Activated CD4-positive, alpha-beta T cell treated with anti-CD3 and anti-CD28 coated beads, Interleukin-2, amount 10 ng/mL, durations not matched to agents 24 days and 14 days (primary cell): ENCODE measurements at places on chromosomes 12 and 14.

DNA sequence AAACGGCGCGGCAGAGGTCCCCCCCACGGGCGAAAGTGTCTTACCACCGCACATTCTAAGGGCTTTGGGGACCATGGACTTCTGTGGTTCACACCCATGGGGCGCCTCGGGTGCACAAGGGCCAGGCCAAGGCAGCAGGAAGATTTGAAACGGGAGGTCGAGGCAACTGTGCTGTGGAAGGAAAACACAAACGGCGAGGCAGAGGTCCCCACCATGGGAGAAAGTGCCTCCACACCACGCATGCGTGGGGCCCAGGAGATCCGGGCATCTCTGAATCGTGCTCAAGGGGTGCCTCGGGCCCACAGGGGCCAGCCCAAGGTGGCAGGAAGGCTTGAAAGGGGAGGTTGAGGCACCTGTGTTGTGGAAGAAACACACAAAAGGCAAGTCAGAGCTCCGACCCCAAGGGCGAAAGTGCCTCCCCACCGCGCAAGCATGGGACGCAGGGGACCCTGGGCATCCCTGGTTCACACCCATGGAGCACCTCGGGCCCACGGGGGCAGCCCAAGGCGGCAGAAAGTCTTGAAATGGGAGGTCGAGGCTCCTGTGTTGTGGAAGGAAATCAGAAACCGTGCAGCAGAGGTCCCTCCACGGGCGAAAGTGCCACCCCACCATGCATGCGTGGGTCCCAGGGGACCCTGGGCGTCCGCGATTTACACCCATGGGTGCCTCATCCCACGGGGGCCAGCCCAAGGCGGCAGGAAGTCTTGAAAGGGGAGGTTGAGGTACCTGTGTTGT is 371.0 kb downstream of the ALG10 start:
- no peaks in the 10 kb centered on the region for H3K27me3 ChIP-seq
- H3K4me3 ChIP-seq = no peak overlapping the region
- H3K4me1 ChIP-seq = no peaks in the 10 kb centered on the region
- no peaks in the 10 kb centered on the region for H3K36me3 ChIP-seq
- DNase-seq = no peak

GRCh38 chr12:129610601-129611120 is 293.2 kb downstream of the TMEM132D start:
- H3K27ac ChIP-seq = no peak overlapping the region
- no peaks in the 10 kb centered on the region for H3K36me3 ChIP-seq
- no peak for DNase-seq
- H3K4me1 ChIP-seq = no peaks in the 10 kb centered on the region

DNA sequence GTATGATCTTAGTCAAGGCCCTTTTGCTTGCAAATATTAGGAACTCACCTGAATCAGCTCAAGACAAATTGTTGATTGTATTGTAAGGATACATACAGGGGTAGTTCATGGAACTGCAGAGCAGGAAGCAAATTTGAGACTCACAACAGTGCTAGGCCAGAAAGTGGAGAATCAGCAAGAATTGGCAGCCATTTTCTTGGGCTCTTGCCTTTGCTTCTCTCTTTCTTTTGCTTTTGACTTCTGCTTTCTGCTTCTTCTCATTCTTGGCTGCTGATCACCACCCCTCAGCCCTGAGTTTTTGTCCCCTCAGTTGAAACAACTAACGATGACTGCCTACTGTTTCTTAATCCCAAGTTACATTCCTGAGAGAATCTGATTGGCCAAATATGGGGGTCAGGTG is 34.8 kb downstream of the KCNK13 start:
- H3K4me3 ChIP-seq = no peak overlapping the region
- no peaks in the 10 kb centered on the region for H3K27me3 ChIP-seq
- peaks cover 4% of the 10 kb centered on the region for H3K36me3 ChIP-seq
- DNase-seq = no peak

DNA sequence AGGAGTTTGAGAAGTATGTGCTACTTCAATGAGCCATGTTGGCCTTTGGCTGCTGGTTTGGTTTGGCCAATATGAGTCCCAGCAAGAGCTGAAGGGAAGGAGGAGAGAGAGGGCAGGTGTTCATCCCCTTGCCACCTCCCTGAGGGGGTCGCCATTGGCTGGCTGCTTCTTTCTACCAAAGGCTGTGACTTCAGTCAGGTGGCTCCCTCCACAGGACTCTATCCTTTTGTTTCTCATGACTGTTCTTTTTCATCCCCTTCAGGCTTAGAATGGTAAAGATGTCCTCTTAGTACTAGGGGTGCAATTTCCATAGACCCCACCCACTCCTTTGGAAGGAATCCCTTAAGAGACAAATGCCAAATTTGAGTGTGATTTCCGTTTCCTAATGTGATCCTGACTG is 31.2 kb upstream of the OTOGL start:
- no peaks in the 10 kb centered on the region for H3K36me3 ChIP-seq
- no peak overlapping the region for H3K27ac ChIP-seq
- H3K4me1 ChIP-seq = no peaks in the 10 kb centered on the region

DNA sequence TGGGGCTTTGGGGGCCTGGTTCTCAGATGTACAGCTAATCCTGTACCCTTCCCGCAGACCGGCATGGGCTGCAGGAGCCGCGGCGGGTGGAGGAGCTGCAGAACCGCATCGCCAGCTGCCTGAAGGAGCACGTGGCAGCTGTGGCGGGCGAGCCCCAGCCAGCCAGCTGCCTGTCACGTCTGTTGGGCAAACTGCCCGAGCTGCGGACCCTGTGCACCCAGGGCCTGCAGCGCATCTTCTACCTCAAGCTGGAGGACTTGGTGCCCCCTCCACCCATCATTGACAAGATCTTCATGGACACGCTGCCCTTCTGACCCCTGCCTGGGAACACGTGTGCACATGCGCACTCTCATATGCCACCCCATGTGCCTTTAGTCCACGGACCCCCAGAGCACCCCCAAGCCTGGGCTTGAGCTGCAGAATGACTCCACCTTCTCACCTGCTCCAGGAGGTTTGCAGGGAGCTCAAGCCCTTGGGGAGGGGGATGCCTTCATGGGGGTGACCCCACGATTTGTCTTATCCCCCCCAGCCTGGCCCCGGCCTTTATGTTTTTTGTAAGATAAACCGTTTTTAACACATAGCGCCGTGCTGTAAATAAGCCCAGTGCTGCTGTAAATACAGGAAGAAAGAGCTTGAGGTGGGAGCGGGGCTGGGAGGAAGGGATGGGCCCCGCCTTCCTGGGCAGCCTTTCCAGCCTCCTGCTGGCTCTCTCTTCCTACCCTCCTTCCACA is 7.6 kb downstream of the NR4A1 start:
- H3K4me3 ChIP-seq = no peak overlapping the region
- no peak for DNase-seq
- H3K27me3 ChIP-seq = no peaks in the 10 kb centered on the region
- no peak overlapping the region for H3K27ac ChIP-seq
- H3K4me1 ChIP-seq = peaks cover 3% of the 10 kb centered on the region

- no peak for DNase-seq
- H3K4me3 ChIP-seq = no peak overlapping the region
- H3K27ac ChIP-seq = no peak overlapping the region
- H3K36me3 ChIP-seq = no peaks in the 10 kb centered on the region
- peaks cover 7% of the 10 kb centered on the region for H3K4me1 ChIP-seq
- H3K27me3 ChIP-seq = peaks cover 4% of the 10 kb centered on the region
These were observed 36.6 kb upstream of the ASPG start for GRCh38 chr14:104048758-104049507.

DNA sequence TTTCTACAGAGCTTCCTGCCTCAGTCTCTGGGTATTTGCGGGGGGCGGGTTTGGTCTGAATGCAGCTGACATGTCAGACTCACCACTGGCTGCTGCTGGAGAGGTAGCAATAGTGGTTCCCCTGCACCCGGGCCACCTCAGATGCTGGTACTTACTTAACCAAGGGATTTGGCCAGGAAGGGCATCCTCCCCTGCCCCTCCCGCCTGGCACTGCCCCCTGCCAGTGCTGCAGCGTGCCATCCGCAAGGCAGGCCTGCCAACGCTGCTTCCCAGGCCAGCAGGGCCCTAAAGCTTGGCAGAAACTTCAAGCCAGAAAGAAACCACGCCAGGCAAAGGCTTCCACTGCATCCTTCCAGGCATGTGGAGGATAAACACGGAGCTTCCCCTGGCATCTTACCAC is 22.1 kb downstream of the RAB35 start:
- no peak overlapping the region for H3K4me3 ChIP-seq
- no peak for DNase-seq
- H3K36me3 ChIP-seq = peaks cover 51% of the 10 kb centered on the region
- no peaks in the 10 kb centered on the region for H3K27me3 ChIP-seq
- peaks cover 1% of the 10 kb centered on the region for H3K4me1 ChIP-seq

DNA sequence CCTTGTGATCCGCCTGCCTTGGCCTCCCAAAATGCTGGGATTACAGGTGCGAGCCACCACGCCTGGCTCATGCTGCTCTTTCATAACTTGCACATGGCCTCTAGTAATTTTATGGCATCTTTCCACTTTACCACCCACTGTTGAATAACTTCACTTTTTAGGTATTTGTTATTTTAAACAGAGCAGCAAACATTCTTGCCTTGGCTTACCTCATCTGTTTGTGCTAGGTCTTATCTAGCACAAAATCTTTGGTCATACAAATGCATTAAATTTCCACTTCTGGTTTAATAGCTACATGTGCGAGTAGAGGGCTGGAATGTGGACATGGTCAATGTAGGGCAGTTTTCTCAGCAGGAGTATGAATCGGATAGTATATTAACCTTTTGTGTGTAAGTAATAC is 38.8 kb upstream of the ATF7IP start:
- no peak overlapping the region for H3K27ac ChIP-seq
- no peak overlapping the region for H3K4me3 ChIP-seq
- no peaks in the 10 kb centered on the region for H3K4me1 ChIP-seq
- H3K27me3 ChIP-seq = no peaks in the 10 kb centered on the region
- H3K36me3 ChIP-seq = no peaks in the 10 kb centered on the region
- DNase-seq = no peak

GRCh38 chr12:122215771-122216170 is 10.1 kb downstream of the DIABLO start:
- peaks cover 2% of the 10 kb centered on the region for H3K4me1 ChIP-seq

DNA sequence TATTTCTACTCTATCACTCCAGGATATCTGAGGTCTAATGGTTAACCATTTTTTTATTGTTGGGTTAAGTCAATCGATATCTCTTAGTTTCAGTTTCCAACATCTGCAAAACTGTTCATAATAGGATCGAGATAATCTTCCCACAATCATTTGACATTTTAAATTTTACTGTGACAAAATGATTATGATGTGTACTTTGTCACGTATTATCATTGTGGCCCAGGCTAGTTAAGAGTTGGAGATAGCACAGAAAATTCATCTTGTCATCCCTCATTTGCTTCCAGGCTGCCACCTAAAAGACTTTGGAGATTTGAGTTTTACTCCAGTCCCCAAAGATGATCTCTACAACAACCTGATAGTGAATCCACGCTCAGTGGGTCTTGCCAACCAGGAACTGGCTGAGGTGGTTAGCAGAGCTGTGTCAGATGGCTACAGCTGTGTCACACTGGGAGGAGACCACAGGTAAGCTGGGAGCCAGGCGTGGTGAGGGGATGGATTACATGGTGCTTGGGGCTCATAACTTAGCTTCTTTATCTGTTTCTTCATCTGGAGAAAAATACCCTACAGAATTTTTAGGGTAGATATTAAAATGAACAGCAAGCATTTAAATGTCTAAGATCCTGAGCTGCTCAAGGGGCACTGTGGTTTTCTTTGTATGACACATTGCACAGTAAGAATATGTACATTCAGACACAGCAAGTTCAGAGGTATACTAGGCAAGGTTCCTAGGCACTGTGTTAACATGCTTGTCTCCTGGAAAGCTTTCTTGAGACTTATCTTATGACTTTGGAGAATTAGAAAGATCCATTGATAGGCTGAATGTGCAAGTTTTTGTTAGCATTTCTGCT is 22.4 kb downstream of the ARG2 start:
- no peak overlapping the region for H3K4me3 ChIP-seq
- no peaks in the 10 kb centered on the region for H3K27me3 ChIP-seq
- peaks cover 9% of the 10 kb centered on the region for H3K4me1 ChIP-seq
- peaks cover 20% of the 10 kb centered on the region for H3K36me3 ChIP-seq
- peak overlapping the region; percentile 65 for H3K27ac ChIP-seq

DNA sequence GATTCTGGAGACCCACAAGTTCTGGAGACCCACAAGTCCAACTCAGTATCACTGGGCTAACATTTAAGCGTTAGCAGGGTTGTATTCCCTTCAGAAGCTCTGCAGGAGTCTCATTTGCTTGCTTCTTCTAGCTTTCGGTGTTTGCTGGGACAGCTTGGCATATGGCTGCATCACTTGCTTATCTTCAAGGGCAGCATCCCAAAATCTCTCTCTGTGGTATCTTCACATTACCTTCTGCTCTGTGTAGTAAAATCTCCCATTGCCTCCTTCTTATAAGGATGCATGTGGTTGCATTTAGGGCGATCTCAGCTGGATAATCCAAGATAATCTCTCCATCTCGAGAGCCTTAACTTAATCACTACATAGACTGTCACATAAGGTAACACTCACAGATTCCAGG is 7.3 kb upstream of the CNTN1 start:
- H3K27ac ChIP-seq = no peak overlapping the region
- H3K4me3 ChIP-seq = no peak overlapping the region
- H3K36me3 ChIP-seq = no peaks in the 10 kb centered on the region
- no peak for DNase-seq
- no peaks in the 10 kb centered on the region for H3K4me1 ChIP-seq

GRCh38 chr14:74950795-74951442 is 4.5 kb downstream of the PGF start:
- peaks cover 2% of the 10 kb centered on the region for H3K27me3 ChIP-seq
- DNase-seq = no peak
- no peaks in the 10 kb centered on the region for H3K36me3 ChIP-seq
- H3K27ac ChIP-seq = no peak overlapping the region
- peaks cover 5% of the 10 kb centered on the region for H3K4me1 ChIP-seq

DNA sequence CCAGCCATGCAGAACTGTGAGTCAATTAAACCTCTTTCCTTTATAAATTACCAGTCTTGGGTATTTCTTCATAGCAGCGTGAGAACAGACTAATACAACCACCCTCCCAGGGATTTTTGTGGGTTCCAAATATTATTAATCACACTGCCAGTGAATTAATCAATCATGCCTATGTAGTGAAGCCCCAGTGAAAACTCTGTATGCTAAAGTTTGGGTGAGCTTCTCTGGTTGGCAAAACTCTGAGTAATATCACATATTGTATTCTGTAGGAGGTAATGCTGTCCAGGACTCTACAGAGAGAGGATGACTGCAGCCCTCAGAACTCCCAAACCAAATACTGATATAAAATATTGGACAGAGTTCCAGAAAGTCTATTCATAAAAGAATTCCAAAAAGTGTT is 216.9 kb downstream of the RPAP3 start:
- H3K27ac ChIP-seq = no peak overlapping the region
- no peak for DNase-seq
- H3K4me1 ChIP-seq = peaks cover 3% of the 10 kb centered on the region
- no peak overlapping the region for H3K4me3 ChIP-seq
- peaks cover 2% of the 10 kb centered on the region for H3K27me3 ChIP-seq
- peaks cover 3% of the 10 kb centered on the region for H3K36me3 ChIP-seq
